Mesenteric fat pad (tissue), 1 donor: ENCODE measurements at places on chromosomes 1 and 21. TPM values are rescaled to one million over a fixed set of nuclear protein-coding genes. Genes with fewer than 3 reads are reported as not detected.

The LEPR gene
- total RNA-seq = 49.5 TPM

GRCh38 chr1:24094554-24094953 is 17.4 kb downstream of the MYOM3 start:
- DNase-seq = no peak

The IL19 gene
- total RNA-seq = not detected

DNA sequence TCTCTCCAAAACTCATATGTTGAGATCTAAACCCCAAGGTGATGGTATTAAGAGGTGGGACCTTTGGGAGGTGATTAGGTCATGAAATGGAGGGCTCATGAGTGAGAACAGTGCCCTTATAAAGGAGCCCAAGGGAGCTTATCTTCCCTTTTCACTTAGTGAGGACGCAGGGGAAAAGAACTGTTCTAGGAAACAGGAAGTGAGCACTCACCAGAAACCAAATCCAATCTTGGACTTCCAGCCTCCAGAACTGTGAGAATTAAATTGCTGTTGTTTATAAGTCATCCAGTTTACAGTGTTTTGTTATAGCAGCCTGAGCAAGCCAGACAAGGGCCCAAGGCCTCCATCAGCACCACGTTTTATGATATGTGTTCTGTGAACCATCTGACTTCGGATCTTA is 60.3 kb upstream of the LRRC8D start:
- no peak for DNase-seq

GRCh38 chr21:37877888-37878684 is 38.2 kb downstream of the KCNJ6 start:
- no peak for DNase-seq
